ENCODE measurements at places on chromosomes 6 and 20.

GRCh38 chr20:46334303-46334904 lies 26.1 kb upstream of the CDH22 start:
- no peak for DNase-seq

GRCh38 chr6:33904747-33905065 lies 100.9 kb upstream of the MLN start:
- DNase-seq: no peak

- DNase-seq: no peak
Observed at GRCh38 chr6:135187372-135187771, 6.3 kb downstream of the MYB start.

DNA sequence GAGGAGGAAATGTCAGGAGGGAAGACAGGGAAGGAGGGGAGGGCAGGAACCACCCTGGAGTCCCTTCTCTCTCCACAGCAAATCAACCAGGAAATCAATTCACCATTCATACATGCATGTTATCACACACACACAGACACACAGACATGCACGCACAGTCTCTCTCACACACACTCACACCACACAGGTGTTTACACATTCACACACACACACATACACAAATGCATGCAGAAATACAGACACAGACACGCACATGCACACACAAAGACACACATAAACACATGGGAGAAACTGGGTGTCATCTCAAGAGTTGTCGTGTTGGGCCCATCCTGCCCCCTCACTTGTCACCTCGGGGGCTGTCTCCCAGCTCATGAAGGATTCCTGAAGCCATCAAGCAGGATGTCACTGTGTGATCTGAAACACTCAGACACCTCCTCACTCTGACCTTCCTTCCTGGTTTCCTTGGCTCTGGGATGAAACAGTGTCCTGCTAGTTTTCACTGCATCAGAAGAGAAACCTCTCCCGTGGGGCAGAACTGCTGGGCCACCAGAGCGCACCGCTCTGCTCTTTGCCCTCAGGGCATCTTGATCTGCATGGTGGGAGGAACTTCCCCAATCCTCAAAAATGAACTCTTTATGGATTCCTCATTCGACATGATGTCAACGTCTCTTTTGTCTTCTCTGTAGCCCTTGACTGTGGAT lies 9.2 kb downstream of the RAET1G start:
- no peak for DNase-seq

DNA sequence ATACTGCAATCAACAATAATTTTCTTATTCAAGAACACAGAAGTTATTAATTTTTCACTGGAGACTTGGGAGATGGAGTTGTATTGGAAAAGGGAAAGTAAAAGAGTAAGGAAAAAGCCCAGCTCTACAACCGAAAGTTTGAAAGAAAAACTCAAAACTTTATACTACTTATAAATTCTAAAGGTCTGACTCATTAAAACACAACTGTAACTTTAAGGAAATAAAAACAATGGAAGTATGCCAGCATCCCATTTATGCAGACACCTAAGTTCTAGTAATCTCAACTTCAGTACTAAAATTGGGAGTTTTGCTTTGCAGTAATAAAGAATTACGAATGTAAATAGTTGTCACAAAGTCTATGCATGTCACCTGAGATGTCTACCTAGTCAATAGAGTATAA lies 80.6 kb downstream of the IRAK1BP1 start:
- no peak for DNase-seq

DNA sequence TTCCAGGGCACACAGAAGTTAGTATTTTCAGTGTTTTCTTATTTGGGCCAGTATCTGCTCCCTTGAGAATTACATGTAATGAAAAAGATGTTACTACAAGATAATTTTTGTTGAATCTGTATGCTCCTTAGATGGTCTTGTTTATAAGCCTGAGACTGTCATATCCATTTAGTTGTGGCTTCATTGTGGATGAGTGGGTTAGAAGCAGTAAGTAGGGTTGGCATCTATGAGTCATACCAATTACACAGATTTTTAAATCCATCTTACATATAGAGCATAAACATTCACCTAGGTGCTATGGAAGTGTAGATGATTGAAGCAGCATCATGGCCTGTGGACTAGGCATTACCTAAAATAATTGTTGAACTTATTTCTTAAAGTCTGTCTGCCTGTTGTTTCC lies 13.5 kb upstream of the BAG2 start:
- DNase-seq: no peak

- DNase-seq: no peak
Observed at GRCh38 chr6:120077489-120077888, 727.9 kb upstream of the MAN1A1 start.

DNA sequence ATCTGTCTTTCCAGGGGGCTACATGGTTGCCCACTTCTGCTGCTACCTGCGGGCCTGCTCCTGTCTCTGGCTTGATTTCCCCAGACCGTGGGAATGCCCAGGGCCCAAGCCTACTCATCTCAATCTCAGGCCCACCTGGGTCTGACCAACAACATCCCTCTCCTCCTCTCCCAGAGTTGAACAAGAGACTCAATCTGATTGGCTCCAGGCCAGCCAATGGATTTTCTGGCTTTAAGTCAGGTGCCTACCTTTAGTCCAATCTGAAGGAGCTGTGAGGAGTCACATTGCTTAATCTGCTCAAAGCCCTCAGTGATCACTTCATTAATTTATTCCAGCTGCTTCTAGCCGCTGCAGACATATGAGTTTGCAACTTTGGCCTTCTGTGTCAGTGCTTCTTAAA lies 162.4 kb upstream of the KCNG1 start:
- DNase-seq: no peak

- DNase-seq: no peak
Observed at GRCh38 chr20:16781496-16781895, 33.3 kb downstream of the OTOR start.

- no peak for DNase-seq
Observed at GRCh38 chr6:140711019-140711613, 1336.7 kb upstream of the CITED2 start.

DNA sequence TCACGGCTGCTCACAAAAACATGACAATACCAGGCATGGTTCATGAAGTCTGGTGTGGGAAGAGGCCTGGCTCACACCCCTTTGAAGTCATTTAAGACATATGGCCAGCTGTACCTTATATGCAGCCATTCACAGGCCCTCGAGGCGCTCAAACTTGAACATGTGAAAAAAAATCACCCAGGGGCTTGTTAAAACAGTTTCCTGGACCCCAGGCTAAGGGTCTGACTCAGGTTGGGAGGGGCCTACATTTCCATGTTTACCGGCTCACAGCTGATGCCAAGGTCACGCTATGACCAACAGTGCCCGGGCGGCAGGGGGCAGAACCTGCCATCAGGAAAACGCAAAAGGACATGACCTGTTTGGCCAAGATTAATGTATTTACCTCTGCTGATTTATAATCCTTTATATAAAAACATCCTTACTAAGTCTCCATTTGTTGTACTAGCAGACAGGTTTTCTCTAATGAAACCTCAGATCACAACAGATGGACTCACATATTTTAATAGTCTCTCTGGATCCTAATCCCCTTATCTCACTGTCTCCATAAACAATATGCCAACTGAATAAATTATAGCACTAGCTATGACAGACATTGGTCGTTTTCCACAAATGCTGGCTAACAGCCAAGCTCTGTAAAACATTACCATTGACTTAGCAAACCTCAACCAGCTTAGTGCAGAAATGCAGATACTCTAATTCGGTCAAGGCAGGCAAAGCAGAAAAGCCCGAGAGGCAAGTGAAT lies 19.9 kb downstream of the EZR start:
- no peak for DNase-seq

- peak; percentile 55 for DNase-seq
Observed at GRCh38 chr6:42332916-42333315, 115.3 kb upstream of the MRPS10 start.

DNA sequence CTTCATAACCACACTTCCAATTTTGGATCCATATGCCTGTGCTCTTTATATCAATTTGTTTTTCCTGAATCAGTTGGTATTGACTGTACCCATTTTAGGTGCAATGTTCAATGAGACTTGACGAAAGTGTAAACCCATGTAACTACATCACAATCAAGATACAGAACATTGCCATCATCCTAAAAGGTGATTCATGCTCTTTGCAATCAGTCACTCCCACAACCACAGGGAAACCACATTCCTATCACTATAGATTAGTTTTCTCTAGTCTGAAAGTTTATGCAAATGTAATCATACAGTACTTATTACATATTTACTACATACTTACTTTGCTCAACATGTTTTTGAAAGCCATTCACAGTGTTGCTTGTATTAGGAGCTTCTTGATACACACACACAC lies 167.4 kb downstream of the ADGRG6 start:
- DNase-seq: no peak

DNA sequence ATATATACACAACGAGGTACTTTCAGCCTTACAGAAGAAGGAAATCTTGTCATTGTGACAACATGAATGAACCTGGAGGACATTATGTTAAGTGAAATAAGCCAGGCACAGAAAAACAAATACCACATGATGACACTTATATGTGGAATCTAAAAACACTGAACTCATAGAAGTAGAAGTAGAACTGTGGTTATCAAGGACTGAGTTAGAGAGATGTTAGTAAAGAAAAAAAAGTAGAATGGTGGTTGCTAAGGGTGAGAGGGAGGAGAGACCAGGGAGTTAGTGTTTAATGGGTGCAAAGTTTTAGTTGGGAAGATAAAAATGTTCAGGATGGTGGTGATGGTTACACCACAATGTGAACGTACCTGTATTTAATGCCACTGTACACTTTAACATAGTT lies 4.8 kb upstream of the STX11 start:
- DNase-seq: no peak

- no peak for DNase-seq
Observed at GRCh38 chr6:134478764-134479399, 161.0 kb upstream of the SGK1 start.

- no peak for DNase-seq
Observed at GRCh38 chr6:1609041-1609647, 571 bp upstream of the FOXC1 start.

DNA sequence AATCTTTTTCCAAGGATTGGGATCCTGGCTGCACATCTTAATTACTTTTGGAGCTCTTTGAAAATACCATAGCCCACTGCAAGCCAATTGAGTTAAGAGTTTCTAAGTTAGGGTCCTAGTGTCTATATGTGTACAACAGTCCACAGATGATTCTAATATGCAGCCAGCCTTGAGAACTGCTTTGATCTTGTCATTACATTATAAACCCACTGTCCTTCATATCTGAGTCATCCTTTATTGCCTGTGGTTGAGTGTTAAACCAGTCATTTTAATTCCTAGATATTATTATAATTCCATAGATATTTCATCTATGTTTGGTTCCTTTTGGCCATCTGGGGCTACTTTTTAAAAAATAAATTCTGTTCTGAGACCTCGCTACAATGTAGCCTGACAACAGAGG lies 24.1 kb downstream of the MCM8 start:
- DNase-seq: no peak

GRCh38 chr6:68008445-68008844 lies 626.6 kb upstream of the ADGRB3 start:
- DNase-seq: no peak

DNA sequence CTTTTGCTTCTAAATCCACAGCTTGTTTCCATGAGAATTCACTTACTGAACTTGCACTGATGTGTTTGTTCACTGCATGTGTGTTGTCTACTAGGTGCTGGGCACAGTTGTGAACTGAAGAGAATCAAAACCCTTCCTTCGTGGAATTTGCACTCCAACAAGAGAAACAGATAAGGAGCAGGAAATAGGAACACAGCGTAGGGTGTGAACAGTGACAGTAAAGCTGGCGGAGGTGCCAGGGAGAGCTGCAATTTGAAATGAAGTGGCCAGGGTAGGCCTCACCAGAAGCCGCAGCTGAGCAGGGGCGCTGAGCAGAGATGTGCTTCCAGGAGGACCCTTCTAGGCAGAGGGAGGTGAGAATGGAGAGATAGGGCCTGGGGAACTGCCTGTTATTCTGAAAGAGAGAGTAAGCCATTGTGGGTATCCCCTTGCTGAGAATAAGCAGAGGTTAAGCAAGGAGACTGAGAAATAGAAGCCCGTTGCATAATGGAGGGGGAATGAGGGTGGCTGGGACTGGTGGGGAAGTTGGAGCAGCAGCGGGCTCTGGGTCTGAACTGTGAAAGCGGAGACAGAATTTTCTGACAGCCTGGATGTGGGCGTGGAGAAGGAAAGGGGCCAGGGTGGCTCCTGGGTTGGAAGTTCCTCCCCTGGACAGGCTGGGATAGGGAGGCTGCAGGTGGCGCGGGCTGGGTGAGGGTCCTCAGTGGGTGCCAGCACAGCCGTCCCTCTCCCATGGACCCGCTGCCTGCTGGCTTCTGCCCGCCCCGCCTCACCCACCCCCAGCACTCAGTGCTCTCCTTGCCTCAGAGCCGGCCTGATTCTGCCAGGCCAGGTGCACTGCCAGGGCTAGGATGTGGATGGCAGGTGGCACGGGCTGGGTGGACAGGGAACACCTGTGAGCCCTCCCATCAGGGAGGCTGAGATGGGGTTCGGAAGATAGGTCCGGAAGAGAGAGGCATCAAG lies 114.7 kb upstream of the AFDN start:
- DNase-seq: no peak

GRCh38 chr6:41055149-41055548 lies 2.1 kb downstream of the APOBEC2 start:
- DNase-seq: no peak

DNA sequence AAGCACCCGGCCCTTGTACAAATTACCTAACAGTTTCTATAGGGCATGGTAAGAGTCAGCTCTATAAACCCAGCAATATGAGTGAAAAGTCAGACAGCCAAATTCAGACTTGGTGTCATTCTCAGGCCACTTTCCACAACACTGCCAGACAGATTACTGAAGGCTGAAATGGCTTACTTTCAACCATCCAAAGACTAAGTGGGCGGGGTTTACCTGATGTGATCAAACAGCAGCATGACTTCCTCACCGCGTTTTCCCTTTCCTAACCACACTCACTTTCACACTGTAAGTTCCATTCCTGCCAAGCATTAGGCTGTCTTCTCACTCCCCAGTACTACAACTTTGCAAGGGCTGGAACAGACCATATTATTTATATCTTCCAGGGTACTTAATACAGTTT lies 85.9 kb downstream of the SMLR1 start:
- DNase-seq: no peak

DNA sequence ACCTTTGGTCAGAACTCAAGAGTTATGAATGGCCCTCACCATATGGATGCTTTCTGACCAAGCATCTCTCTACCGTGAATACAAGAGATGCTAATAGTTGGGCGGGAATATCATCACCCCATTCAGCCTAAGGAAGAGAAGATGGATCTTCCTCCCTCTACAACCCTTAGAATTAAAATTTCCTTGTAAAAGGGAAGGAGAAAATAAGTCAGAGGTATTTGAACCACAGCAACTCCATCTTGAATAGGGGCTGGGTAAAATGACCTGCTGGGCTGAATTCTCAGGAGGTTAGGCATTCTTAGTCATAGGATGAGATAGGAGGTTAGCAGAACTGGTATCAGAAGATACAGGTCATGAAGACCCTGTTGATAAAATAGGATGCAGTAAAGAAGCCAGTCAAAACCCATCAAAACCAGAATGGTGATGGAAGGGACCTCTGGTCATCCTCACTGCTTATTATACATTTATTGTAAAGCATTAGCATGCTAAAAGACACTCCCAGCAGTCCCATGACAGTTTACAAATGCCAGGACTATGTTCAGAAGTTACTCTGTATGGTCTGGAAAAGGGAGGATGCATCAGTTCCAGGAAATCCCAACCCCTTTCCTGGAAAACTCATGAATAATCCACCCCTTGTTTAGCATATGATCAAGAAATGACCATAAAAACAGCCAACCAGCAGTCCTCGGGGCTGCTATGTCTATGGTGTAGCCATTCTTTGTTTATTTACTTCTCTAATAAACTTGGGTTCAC lies 101.2 kb downstream of the DTNBP1 start:
- no peak for DNase-seq

Measured in GF-D8 (cell line).